Cardiac muscle cell (in vitro differentiated cells and primary cell): ENCODE measurements at places on chromosomes 7 and 10.

DNA sequence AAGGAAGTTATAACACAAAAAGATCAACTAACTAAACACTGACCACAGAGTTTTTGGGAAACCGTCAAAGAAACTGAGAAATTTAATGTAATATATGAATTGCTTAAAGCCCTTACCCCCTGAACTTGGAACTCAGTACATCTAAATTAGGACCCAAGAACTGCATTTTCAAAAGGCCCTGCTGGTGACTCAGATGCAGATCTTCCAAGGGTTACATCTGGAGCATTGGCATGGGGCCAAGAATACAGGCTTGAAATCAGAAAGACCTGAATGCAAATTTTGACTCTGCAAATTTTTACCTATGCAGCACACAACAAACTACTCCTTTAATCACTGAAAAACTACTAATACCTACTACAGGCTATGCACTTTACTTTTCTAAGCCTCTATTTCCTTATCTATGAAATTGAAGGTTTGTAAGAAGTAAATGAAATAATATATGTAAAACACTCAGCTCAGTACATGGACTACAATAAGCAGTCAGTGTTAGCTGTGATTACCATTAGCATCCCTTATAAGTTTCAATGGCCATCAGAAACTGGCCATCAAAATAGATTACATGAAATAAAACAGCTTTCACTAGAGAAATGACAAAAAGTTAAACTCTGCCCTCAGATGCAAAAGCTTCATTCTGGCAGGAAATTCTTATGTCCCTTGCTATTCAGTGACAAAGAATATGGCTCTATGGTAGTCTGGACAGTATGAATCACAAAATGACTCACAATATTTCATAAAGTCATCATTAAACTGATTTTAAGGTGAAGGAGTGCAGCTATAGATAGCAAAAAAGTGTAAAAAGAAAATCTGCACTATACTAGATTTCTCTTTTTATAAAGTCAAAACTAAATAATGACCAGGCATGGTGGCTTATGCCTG lies 43.6 kb downstream of the NSUN6 start:
- no peak overlapping the region for H3K4me3 ChIP-seq
- no peaks in the 10 kb centered on the region for H3K4me1 ChIP-seq
- peak; percentile 56 for DNase-seq
- no peaks in the 10 kb centered on the region for H3K36me3 ChIP-seq
- no peaks in the 10 kb centered on the region for H3K27me3 ChIP-seq

DNA sequence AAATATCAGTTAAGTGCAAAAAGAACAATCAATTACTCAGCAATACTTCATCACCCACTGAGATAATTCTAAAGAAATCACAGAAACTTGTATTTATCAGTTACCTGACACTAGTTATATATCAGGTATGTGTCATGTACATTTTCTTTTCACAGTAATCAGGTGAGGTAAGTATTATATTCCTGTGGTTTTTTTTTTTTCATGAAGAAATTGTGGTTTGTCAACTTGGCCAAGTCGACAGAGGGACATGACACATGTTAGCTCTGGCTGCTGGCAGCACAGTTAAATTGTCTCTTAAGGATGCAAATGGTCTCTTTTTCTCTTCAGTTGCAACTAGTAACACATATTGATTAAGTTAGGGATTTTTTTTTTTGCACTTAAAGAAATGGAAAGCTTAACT lies 13.7 kb upstream of the GPR141 start:
- H3K4me3 ChIP-seq: no peak overlapping the region
- no peak overlapping the region for H3K27ac ChIP-seq
- no peak for DNase-seq
- no peaks in the 10 kb centered on the region for H3K36me3 ChIP-seq
- H3K4me1 ChIP-seq: peaks cover 6% of the 10 kb centered on the region
- H3K27me3 ChIP-seq: no peaks in the 10 kb centered on the region

GRCh38 chr10:84095811-84096497 lies 43.4 kb upstream of the GHITM start:
- H3K27ac ChIP-seq: no peak overlapping the region
- H3K36me3 ChIP-seq: no peaks in the 10 kb centered on the region
- H3K4me1 ChIP-seq: peaks cover 9% of the 10 kb centered on the region
- no peak for DNase-seq
- no peak overlapping the region for H3K4me3 ChIP-seq
- no peaks in the 10 kb centered on the region for H3K27me3 ChIP-seq

DNA sequence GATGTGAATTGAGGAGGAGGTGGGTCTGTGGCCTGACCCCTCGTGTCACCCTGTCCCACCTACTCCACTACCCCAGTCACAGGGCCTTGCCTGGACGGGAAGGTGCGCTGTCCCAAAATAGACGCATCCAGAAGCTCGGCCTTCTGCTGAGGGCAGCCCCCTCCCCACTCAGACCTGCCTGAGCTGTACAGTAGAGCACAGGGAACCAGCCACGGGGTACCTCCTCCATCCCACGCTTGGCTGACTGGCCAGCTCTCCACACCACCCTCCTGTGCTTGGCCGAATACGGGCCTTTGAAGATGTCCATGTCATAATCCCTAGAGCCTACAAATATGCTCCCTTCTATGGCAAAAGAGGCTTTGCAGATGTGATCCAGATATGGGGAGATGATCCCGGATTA lies 88.3 kb downstream of the CHST15 start:
- no peak overlapping the region for H3K27ac ChIP-seq
- H3K36me3 ChIP-seq: no peaks in the 10 kb centered on the region
- no peaks in the 10 kb centered on the region for H3K4me1 ChIP-seq
- no peaks in the 10 kb centered on the region for H3K27me3 ChIP-seq
- H3K4me3 ChIP-seq: no peak overlapping the region

GRCh38 chr7:91628742-91629141 lies 251.8 kb downstream of the MTERF1 start:
- H3K27me3 ChIP-seq: no peaks in the 10 kb centered on the region
- H3K4me1 ChIP-seq: peaks cover 14% of the 10 kb centered on the region
- H3K36me3 ChIP-seq: no peaks in the 10 kb centered on the region
- no peak overlapping the region for H3K4me3 ChIP-seq
- no peak for DNase-seq
- H3K27ac ChIP-seq: no peak overlapping the region

DNA sequence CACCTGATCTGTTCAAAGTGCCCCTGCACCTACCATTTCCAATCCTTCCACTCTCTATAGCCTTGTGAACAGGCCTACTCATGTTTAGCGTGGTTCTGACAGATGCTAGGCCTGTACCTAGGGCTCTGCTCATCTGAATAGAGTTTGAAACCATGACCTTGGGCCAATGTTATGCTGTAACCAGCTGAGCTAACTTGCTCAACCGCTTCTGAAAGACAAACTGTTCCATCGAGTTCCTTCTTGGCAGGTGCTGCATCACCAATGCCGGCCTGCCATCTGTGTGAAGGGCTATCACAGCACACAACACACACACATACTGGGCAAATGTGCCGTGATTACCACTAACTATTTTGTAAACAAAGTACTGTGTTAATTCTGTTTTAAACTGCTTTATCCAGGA lies 419.0 kb upstream of the GALNT17 start:
- DNase-seq: no peak
- no peak overlapping the region for H3K4me3 ChIP-seq
- H3K27ac ChIP-seq: no peak overlapping the region
- H3K27me3 ChIP-seq: no peaks in the 10 kb centered on the region
- H3K4me1 ChIP-seq: peaks cover 34% of the 10 kb centered on the region

DNA sequence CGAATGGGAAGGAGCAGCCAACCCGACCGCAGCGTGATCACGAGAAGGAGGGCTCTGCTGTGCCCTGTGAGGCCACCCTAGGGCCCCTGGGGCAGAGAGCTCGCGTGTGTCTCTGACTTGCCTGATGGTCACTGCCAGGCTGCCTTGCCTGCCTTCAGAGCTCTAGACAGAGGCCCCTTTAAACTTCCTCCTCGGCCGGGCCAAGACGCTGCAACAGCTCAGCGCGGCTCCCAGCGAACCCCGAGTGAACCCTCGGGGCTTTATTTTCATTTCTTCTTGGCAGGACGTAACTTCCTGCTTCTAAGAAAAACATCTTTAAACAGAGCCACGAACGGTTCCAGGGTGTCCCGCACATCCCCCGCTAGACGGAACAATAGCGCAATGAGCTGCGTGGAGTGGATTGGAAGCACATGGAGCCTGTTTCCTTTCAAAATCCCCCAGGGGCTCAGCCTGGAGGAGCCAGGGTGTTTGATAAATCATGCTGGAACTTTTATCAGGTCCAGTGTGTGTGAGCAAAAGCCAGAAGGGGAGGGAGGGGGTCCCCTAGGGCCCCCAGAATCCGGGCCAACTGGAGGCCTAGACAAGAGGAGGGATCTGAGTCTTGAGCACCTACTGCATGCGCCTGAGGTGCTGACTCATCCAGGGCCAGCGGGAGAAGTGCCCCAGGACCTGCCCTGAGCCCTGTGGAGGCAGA lies 134.1 kb upstream of the GDF10 start:
- H3K27ac ChIP-seq: no peak overlapping the region
- DNase-seq: peak; percentile 97
- H3K36me3 ChIP-seq: no peaks in the 10 kb centered on the region
- no peaks in the 10 kb centered on the region for H3K27me3 ChIP-seq
- no peaks in the 10 kb centered on the region for H3K4me1 ChIP-seq
- H3K4me3 ChIP-seq: no peak overlapping the region
